Inflammatory macrophage (primary cell): ENCODE measurements at places on chromosomes 12 and 14.
A peak's percentile ranks its signal among the peaks of the same experiment; 100 is the strongest.

- peak; percentile 72 for DNase-seq
Observed at GRCh38 chr14:69040353-69040752, 61.3 kb upstream of the ACTN1 start.

- peak; percentile 13 for DNase-seq
Observed at GRCh38 chr12:27013611-27014084, 536 bp downstream of the TM7SF3 start.

GRCh38 chr14:51539571-51540037, 112.1 kb upstream of the FRMD6 start:
- no peak for DNase-seq

- no peak for DNase-seq
Observed at GRCh38 chr14:94122438-94122837, 7.0 kb downstream of the IFI27L2 start.

GRCh38 chr12:98453070-98453469, 62.3 kb upstream of the TMPO start:
- DNase-seq, result peak; percentile 36
